CD4-positive, alpha-beta T cell treated with Interleukin-15 for 1 hour (primary cell): ENCODE measurements at places on chromosomes 2 and 18.

- peak; percentile 20 for DNase-seq
Measured at GRCh38 chr18:48539406-48540250, 797 bp downstream of the CTIF start.

DNA sequence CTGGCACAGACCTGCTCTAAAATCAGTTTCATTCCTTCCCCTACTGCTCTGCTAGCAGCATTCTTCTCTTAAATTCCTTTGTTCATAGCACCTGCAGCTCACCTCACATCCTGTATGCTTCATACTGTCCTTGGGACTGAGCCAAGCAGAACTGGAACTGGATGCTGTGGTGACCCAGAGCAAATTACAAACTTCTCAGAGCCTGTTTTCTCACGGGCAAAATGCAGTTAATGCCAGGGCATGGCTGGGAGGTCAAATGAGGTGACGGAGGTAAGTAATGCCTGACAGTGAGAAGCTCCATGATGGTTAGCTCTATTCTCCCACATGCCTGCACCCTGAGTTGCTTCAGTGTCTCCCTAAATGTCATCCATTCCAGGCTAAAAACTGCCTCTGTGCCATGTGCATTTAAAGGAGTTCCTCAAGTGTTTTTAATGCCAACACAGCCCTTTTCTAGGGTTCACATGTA, 29.7 kb downstream of the C2orf42 start:
- no peak for DNase-seq

- no peak for DNase-seq
Measured at GRCh38 chr2:9327873-9328352, 95.4 kb downstream of the ITGB1BP1 start.

- DNase-seq: no peak
Measured at GRCh38 chr2:10161961-10162441, 39.5 kb downstream of the RRM2 start.

GRCh38 chr2:118593257-118593656, 254.2 kb downstream of the EN1 start:
- DNase-seq: no peak

- DNase-seq: no peak
Measured at GRCh38 chr2:9678544-9678943, 47.7 kb upstream of the YWHAQ start.

GRCh38 chr2:33265584-33266338, 210.7 kb upstream of the RASGRP3 start:
- DNase-seq: no peak

DNA sequence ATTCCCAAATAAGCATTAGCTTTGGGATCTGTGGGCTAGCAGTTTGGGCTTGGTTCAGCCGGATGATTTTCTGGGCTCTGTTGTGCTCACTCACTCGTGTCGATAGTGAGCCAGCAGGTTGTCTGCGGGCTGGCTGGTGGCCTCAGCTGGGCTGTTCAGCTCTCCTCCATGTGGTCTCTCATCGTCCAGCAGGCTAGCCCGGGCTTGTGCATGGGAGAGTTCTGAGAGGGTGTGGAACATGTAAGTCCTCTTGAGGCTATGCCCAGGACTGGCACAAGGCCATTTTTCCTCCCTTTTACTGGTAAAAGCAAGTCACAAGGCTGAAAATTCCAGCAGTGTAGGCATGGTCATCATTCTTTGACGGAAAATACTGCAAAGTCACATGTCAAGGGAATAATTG, 38.5 kb downstream of the NTSR2 start:
- no peak for DNase-seq

- no peak for DNase-seq
Measured at GRCh38 chr2:154447727-154448418, 250.6 kb upstream of the KCNJ3 start.

GRCh38 chr2:240140920-240141319, 462 bp upstream of the OTOS start:
- DNase-seq: no peak

DNA sequence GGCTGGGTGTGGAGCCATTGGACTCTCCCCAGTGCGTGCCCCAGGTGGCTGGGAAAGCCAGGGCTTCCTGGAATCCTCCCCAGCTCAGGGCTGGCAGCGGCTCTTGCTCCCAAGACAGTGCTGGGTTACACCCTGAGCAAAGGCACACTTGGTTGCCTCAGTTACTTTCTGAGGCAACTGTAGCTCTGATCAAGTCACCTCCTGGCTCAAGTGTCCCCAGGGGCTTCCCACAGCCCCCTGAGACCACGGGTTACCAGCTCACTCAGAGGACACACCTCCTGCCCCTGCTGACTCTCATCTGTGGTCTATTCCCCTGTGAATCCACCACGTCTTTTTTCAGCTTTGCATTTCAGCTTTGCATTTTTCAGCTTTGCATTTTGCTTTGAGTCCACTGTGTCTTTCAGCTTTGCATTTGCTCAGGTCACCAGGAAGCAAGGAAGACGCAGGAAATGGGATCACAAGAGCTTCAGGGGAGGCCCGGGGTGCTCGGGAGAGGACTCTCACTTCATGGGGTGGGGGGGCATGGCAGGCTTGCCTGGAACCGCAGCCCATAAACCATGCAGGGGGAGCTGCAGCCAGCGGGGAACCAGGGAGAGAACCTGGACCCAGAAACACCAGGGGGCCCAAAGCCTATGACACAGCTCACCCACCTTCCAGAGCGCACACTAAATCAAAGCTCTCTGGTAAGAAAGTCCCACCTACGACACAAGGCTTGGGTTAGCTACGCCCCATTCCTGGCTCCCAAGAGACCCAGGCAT, 138.0 kb upstream of the ASB18 start:
- DNase-seq: no peak

DNA sequence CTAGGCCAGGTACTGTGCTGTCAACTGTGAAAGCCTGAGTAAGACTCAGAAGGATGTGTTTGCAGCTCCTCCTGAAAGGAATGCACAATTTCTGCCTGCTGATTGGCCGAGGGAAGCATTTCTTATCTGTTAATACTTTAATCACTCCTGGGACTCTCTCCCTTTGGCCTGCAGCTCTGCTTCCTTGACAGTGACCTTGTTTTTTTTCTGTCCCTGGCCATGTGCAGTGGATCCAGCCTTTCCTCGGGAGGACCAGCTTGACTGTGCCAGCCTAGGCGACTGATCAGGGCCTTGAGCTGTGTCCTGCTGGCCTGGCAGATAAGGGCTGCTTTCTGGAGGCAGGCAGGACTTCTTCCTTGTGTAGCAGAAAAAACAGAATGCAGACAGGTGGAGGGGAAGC, 10.0 kb downstream of the RNF144A start:
- DNase-seq: no peak

- DNase-seq: no peak
Measured at GRCh38 chr18:45764000-45764686, 40.2 kb downstream of the SLC14A1 start.

- DNase-seq: no peak
Measured at GRCh38 chr2:118321432-118322105, 233.3 kb downstream of the INSIG2 start.

DNA sequence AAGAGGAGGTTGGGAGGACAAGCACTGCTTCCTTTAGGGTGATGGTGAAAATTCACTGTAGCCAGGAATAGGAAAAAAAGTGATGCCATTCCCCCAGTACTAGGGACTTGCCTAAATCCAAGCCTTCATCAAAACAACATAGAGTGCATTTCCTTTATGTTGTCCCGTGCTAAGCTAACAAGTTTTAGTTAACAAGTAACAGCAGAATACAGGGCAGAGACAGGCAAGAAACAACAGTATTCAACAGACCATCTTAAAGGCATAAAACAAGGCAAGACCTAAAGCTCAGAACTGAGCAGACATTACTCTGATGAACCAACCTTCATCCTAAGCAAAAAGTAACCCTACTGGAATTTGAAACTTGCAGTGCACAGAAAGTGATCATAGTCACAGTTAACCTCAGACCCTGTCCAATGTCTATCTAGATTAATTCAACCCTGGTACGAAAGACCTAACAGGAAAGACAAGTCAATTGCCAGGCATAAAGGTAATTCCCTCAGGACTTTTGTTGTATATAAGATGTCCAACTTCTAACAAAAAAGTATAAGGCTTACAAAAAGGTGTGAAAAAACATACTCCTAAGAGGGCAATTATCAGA, 34.4 kb upstream of the GALNT1 start:
- DNase-seq: no peak
